NCI-H1694 (cell line): ENCODE measurements at places on chromosomes 3 and 15.

DNA sequence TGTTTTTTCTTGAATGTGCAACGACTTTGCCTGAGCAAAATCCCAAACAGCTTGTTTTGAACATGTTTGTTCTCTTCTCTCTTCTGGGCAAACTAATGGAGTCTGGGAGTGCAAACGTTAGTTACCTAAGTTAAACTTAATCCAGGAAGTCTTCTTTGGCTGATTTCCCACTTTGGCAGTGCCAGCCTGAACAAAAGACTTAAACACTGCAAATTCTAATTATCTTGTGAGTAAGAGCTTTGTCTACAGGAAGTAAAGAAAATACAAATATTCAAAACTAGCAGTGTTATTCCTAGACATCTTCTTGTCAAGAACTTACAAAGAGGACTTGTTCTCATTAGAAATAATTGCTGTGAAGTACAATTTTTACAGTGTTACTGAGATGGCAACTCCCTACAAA, 16.7 kb upstream of the DENND6A start:
- no peak for DNase-seq

DNA sequence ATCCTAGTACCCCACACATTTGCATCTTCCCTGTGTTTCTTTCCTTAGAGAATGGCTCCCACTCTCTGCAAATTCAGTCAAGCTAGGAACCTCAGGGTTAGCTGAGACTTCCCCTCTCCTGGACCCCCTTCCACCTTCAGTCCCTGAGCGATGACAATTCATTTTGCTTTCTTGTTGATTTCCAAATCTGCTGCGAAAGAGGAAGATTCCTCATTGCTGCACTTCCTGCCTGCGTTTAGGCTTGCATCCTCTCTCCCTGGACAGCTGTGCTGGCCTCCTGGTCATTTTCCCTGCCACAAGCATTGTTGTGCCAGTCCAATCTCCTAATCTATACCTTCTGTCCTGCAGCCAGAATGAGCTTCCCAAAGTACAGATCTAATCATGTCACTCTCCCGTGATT, 12.3 kb upstream of the DGKG start:
- no peak for DNase-seq

DNA sequence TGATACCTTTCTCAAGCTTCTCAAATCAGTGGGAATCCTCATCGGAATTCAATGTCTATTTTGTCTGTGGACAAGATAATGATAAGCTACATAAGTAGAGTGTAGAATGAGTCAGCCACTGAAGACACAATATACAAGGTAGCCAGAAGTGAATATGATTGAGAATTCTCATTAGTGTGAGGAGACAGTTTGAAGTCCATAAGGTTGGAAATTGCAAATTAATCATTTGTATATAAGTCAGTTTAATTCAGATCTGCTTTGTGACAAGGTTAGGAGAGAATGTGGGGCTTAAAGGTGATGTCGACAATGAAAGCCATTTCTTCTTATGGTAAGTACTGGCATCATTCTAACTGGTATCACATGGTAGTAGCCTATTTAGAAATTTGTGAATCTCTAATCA, 4.2 kb downstream of the ARPP21 start:
- no peak for DNase-seq

DNA sequence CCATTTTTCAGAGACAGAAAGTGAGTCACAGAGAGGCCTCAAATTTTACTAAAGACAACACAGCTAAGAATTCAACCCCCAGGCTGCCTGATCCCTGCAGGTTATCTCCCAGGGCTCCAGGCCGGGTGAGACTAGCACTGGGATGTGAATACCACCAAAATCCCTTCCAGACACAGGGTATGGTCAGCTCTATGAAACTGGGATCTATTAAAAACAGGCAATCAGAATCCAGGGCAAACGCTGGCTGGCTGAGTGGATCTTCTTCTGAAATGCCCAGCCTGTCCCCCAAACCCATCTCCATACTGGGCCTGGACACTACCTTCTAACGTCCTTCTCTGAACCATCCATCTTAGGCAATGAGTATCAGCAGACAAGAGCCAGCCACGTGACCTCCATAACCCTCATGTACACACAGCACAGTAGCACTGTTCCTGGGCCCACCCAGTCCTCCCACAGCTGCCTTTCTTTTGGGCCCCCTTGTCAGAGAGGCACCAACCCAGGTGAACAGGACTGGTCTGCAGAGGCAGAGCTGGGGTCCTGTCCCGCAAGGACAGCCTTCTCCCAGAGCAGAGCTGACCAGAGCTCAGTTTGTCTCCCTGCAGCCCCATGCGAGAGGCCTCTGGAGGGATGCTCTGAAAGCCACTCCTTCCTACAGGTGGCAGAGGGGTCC, 1.9 kb downstream of the RAB6B start:
- no peak for DNase-seq

- DNase-seq = no peak
These were observed 4.5 kb downstream of the POLG start for GRCh38 chr15:89330119-89330518.

DNA sequence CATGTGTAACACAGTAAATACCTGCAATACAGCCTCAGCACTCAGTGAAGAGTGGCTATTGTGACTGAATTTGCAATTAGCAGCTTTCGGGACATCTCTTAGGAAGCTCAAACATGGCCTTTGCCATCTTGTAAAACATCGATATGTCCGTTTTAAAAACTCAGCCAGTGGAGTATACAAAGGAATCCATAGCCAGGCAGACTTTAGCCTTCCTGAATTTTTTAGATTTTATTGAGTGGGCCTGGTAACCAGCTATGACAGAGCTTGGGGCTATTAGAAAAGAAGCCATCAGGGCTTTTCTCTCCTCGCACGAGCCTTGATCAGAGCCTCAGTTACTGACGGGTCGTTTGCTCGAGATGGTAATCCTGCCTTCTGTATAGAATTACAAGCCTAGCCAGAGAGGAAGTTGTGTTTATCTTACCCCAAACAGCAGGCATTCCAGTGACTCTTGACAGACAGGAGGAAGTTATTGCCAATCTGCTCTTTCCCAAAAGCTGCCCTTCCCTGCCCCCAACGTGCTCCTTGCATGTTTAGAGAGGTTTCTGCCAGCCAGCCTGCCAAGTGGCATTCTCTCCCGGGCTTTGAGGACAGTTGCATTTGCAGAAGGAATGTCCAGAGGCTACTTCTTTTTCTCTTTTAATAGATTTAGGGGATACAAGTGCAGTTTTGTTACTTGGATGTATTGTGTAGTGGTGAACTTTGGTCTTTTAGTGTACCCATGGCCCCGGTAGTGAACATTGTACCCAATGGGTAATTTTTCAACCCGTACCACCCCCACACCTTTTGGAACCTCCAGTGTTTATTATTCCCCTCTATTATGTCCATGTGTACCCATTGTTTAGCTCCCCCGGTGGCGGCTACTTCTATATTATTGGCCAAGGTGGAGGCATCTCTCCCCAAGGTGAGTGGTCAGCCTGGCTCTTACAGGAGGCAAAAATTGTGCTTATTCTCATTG, 40.6 kb downstream of the ITPR1 start:
- DNase-seq = no peak

DNA sequence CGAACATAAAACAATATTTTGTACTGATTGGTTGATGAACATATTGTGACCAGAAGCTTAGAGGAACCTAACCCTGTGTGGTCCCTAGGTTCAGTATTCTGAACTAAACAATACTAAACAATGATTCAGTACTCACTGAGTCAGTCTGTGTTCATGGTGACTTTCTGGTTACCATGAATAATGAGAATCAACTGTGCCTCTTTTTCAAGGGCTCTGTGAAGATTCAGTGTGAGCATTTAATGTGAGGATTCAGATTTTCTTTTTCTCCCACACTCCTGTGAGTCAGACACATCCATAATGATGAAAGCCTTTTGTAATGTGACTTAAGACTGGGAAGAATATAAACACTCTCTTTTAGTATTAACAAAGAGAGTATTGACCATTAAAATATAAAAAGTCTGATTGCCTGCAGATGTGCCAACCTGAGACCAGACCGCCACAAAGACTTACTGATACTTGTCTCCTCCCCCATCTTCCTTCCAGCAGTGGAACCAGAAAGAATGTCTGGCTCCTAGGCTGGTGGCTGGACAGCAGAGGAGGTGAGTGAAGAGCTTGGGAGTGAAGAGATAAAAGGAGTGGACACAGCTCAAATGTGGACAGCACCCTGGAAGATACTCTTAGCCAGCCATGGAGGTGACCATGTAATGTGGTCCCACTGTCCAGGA, 17.6 kb upstream of the ACTL6A start:
- no peak for DNase-seq

DNA sequence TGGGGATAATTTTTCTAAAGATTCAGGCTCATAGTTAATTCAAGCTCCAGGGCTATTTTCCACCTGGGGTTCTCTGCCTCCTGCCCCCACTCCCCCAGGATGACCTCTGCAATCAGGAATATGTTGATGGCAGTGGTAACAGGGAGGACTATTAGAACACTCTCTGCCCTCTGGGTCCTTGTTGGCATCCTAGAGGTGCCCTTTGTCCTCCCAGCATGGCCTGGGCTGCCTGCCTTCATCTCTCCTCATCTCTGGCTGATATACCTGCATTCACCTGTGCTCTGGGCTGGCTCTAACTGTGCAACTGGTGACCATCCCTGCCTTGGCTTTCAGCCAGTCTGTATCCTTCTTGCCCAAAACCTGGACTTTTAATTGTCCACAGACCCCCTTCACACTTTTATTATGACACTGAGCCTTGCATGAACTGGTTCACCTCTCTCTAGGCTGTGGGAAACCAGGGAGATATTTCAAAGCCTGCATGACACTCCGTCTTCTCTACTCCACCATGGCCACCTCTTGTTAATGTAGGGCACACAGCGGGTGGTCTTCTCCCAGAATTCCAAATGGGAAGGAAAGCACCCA, 199.8 kb downstream of the THSD4 start:
- no peak for DNase-seq

- DNase-seq = no peak
These were observed 221.1 kb downstream of the SLCO3A1 start for GRCh38 chr15:92074646-92075045.

- DNase-seq = no peak
These were observed 5.8 kb downstream of the SQOR start for GRCh38 chr15:45640616-45641015.

GRCh38 chr15:101651554-101652097, 555 bp downstream of the TM2D3 start:
- no peak for DNase-seq

GRCh38 chr3:160661660-160662059, 15.3 kb upstream of the ARL14 start:
- DNase-seq = no peak

DNA sequence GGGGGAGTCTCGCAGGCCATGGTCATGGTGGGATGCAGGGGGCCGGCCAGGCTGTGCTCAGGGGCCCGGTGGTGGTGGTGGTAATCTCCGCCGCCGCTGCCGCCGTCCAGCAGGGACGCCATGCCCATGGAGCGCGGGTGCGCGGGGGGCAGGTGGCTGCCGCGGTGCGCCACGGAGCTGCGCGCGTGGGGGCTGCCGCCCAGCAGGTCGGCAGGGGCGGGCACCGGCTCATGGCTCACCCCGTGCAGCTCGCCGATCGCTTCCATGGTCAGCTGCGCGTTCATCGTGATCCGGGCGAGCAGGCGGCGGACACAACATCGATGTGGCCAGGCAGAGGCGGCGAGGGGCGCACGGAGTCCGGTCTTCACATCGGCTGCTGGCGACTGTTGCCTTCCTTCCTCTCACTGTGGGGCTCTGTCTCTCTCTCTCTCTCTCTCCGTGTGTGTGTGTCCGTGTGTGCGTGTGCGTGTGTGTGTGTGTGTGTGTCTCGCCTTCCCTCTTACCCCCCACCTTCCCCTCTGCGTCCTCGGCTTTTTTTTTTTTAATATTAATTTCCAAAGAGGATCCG, 451 bp downstream of the ONECUT1 start:
- DNase-seq = no peak

- no peak for DNase-seq
These were observed 31.1 kb downstream of the RNF13 start for GRCh38 chr3:149844091-149844490.

DNA sequence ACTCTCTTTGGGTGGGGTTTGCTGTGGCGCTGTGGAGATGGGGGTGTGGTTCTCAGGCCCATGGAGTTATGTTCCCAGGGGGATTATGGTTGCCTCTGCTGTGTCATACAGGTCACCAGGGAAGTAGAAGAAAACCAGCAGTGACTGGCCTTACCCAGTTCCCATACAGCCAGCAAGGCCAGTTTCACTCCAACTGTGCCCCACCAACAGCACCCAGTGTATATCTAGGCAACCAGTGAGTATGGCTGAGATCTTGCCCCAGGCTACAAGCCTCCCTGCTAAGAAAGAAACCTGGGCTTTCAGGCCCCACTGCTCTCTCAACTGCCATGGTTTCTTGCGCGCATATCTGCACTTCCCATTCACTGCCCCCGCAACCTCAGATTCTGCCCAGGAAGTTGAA, 31.4 kb upstream of the RARB start:
- DNase-seq = no peak

GRCh38 chr15:29058903-29059539, 173.2 kb downstream of the APBA2 start:
- DNase-seq = no peak

DNA sequence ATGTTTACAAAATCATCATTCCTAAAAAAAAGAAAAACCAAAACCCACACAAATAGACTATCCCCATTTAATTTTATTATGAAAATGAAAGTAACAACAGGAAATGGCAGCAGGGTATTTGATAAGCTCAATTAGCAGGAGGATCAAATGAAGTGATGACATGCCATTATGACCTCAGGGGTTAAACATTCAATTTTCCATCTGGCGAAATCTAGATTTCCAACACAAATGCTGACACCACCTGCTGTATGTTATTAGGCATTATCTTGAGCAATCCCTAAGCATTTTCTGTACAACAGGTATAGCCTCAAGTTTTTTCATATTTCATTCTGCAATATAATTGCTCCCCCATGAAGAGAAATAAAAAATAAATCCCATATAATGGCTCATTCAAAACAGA, 57.1 kb downstream of the SHQ1 start:
- DNase-seq = no peak

GRCh38 chr3:10678796-10679376, 137.1 kb upstream of the SLC6A11 start:
- no peak for DNase-seq

DNA sequence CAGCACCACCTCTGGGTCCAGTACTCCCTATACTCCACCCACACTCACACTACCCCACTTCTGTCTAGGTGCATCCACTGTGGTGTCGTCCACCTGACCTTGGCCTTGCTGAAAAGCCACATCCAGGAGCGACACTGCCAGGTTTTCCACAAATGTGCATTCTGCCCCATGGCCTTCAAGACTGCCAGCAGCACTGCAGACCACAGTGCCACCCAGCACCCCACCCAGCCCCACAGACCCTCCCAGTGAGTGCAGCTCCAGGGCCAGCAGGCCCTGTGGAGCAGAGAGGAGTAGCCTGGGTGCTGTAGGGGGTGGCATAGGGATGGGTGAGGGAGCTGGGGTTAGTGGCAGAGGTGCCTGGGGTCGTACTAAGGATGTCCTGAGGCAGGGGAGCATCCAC, 19.4 kb upstream of the ALPK3 start:
- no peak for DNase-seq

GRCh38 chr3:124318014-124318413, 326.1 kb upstream of the ROPN1 start:
- DNase-seq = no peak
